ENCODE measurements at places on chromosomes 3 and 15.

DNA sequence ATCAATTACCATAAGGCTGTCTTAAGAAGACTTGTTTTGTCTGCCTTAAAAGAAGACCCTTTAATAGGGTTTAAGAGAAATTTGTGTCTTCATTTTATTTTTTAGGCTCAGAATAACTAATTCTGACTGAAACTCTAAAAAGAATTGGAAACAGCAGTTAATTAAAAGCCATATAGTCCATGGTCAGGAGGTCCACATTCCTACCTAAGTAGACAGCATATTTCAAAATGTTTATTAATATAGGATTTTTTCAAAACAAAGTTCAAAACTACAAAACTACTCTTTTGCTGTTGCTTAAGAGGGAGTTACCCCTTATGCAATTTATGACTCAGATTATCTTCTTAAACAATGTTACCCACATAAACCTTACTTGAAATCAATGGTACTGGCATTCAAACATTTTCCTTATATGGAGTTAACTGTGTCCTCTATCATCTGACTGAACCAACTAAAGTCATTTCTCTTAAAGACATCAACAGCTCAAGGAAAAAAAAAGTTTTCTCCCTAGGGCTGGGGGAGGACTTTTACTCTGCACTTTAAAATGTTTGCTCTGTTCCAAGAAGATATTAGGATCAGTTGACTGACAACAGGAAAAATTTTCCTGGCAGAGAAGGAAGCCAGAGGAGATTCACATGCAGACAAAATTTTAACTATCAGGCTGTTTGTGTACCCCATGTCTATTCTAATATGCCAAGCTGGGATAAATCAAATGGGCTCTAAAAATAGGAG is 56.8 kb upstream of the NANOGP8 start:
- no peak for DNase-seq

- DNase-seq = no peak
Measured at GRCh38 chr3:72217570-72217969, 432.6 kb upstream of the PROK2 start.

- DNase-seq = no peak
Measured at GRCh38 chr3:14991818-14992612, 44.6 kb downstream of the NR2C2 start.

- DNase-seq = no peak
Measured at GRCh38 chr3:152219216-152219615, 49.5 kb upstream of the MBNL1 start.

- DNase-seq = no peak
Measured at GRCh38 chr15:69317392-69317841, 18.7 kb downstream of the PAQR5 start.

GRCh38 chr15:38810686-38811085 is 246.1 kb upstream of the RASGRP1 start:
- no peak for DNase-seq
